Urothelium cell line (cell line): ENCODE measurements at places on chromosomes 2 and 18.

GRCh38 chr2:100292022-100292580, 30.2 kb downstream of the LONRF2 start:
- DNase-seq, result peak; percentile 91

DNA sequence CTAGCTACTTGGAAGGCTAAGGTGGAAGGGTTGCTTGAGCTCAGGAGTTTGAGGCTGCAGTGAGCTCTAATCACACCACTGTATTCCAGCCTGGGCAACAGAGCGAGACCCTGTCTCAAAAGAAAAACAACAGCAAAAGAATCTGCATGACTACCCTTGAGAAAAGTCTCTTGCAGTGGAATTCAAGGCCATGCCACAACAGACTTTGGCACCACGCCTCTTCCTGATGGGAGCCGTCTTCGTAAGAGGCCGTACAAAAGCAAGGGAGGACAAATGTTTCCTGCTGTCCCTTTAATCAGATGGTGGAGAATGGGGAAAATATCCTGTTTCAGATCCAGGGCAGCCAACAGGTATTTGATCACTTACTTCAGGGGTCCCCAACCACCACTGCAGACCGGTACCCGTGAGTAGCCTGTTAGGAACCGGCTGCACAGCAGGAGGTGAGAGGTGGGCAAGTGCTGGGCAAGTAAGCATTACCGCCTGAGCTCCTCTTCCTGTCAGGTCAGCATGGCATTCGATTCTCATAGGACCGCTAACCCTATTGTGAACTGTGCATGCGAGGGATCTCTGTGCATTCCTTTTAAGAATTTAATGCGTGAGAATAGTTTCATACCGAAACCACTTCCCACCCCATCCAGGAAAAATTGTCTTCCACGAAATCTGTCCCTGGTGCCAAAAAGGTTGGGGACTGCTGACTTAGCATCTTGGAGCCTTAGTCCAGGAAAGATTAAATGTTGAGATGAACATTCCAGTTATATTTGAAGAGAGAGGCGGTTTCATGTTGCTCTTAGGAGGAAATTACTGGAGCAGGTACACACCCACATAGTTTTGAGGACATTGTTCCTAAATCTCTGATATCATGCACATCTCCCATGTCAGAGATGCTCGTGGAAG, 94.4 kb upstream of the XPO1 start:
- DNase-seq, result no peak

GRCh38 chr2:28717339-28717758, 34.3 kb upstream of the PPP1CB start:
- DNase-seq, result peak; percentile 89

DNA sequence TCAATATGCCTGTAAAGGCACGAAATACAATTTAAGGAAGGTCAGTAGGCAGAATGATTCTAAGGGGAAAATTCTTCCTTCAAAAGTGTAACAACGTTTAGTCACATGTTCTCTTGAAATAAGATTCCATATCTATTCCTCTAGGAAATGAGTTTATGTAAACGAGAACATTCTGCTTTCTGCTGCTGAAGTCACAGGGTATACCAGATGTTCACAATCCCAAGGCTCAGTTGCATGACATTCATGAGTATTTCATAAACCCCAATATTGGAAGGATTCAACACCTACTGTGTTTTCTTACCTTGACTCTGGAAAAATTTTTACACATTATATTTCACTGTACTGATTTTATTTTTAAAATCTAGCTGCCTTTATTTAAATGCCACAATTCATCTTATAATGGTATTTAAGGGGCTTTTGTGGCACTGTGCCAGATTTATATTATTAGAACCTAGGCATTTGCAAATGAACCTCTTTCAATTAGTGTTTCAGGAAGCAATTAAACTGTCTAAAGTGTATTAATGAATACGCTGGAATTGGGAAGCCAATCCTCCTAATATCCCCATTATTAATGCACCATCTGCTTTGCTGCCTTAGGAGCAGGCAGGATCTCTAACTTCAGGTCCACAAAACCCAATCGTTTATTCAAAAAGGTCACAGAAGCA, 542.6 kb upstream of the KLHL29 start:
- no peak for DNase-seq

GRCh38 chr2:240819126-240819857, 727 bp downstream of the KIF1A start:
- DNase-seq, result no peak

- no peak for DNase-seq
Observed at GRCh38 chr2:53544871-53545558, 222.6 kb upstream of the CHAC2 start.

- DNase-seq, result peak; percentile 86
Observed at GRCh38 chr2:97868986-97869721, 126.6 kb downstream of the TMEM131 start.

DNA sequence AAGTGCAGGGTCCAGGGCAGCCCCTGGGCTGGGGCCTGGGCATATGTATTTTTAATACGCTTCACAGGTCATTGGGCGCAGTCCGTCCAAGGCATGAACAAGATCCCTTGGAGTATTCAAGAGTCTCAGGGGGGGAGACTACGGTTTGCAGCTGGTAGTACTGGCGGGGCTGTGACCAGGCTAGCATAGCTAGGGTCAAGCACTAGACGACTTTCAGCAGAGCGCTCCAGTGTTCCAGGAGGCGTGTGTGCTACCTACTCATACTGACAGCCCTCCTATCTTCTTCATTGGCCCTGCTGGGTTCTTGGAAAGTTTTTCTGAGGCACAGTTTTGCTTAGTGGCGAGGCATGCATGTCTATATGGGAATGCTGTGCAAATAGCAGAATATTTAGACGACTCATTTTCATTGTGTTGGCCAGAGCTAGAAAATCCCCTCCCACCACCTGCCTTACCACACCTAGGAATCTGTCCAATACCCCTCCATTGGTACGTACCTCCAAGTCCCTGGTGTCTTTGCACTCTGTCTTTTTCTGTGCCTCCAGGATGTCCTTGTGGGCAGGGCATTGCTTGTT, 68.2 kb downstream of the GLI2 start:
- DNase-seq, result no peak

- no peak for DNase-seq
Observed at GRCh38 chr2:37819186-37819585, 105.9 kb upstream of the RMDN2 start.

DNA sequence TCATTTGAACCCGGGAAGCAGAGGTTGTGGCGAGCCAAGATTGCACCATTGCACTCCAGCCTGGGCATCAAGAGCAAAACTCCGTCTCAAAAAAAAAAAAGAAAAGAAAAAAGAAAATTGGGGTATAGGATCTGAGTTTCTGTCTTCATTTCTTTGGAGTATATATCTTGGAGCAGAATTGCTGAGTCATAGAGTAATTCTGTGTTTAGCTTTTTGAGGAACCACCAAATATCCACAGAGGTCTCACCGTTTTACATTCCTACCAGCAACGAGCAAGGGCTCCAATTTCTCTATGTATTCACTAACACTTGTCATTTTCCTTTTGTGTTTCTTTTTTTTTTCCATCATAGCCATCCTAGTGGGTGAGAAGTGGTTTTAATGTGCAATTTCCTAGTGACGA, 87.6 kb upstream of the TEX51 start:
- DNase-seq, result no peak

DNA sequence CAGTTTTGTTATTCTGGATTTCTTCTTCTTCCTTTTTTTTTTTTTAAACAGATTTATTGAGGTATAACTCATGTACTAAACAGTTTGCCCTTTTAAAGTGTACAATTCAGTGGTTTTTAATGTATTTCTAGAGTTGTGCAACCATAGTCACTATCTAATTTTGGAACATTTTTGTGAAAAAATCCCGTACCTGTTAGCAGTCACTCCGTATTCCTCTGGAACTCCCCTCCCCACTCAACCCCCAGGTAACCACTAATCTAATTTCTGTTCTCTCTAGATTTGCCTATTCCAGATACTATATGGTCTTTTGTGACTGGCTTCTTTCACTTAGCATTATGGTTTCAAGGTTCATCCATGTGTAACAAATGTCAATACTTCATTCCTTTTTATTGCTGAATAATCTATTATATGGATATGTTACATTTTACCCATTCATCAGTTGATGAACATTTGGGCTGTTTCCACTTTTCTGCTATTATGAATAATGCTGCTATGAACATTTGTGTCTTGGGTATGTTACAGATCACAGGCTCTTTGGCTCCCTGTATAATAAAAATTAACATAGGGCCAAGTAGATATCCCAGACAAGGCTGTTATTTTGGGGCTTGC, 21.9 kb downstream of the EHBP1 start:
- no peak for DNase-seq

DNA sequence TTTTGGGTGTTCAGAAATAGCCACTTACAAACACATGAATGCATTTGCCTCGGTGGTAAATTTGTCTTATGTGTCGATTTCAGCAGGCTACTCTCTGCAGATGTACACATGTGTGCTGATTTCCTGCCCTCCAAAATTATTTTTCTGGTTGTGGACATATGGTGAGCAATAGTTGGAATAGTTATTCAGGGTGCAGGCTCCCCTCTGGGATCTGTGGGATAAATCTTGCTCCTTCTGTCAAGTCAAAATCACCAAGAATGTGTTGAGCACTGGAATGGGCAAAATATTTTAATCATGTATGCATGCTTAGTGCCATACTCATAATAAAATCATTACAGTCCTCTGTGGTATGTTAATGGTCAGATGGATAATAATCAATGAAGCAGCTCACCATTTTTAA, 684.5 kb downstream of the BCL11A start:
- DNase-seq, result no peak

DNA sequence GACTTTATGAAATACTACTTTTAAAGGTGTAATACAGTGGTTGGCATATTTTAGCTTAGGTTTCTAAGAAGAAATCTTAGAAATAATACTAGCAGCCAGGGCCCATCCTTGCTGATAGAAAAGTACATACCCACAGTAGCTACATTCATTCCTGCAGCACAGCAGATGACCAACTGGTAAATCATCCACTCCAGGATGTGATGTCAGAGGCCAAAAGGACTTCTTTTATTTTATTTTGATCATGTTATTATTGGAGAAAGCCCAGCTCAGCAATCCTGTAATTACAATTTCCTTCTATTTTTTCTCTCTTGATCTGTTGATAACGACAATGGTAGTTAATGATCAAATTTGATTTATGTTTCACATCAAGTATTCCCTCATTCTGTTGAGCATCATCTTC, 18.0 kb upstream of the TTN start:
- DNase-seq, result no peak

GRCh38 chr18:40152859-40153258, 1802.2 kb upstream of the PIK3C3 start:
- DNase-seq, result peak; percentile 15

- DNase-seq, result peak; percentile 66
Observed at GRCh38 chr2:11446733-11447248, 19.2 kb downstream of the E2F6 start.

- no peak for DNase-seq
Observed at GRCh38 chr2:156309167-156309566, 23.4 kb downstream of the NR4A2 start.

- DNase-seq, result peak; percentile 5
Observed at GRCh38 chr2:48343571-48344440, 186.1 kb upstream of the STON1 start.

DNA sequence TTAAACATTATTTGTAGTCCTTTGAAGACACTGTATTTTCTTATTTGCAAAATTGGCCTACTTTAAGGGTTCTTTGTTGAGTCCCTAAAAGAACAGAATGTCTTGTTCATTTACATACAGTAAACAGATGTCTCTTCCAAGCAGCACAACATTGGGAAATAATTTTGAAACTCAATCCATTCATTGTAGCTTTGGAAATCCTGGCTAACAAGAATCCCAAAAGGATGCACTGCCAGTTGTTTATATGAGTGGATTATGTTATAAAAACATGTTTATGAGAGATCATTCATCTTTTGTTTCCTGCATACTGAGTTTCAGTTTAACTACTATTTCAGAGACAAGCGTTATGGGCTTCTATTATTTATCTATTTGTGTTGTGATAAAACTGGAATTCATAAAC, 499.3 kb downstream of the PID1 start:
- no peak for DNase-seq

DNA sequence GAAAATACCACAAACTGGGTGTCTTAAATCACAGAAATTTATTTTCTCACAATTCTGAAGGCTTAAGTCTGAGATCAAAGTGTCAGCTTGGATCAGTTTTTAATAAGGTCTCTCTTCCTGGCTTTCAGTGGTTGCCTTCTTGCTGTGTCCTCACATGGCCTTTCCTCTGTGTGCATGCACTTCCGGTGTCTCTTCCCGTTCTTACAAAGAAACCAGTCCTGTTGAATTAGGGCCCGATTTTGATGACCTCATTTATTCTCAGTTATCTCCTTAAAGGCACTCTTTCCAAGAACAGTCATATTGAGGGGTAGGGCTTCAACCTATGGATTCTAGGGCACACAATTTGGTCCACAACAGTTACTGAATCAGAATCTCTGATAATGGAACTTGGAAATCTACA, 5.4 kb upstream of the XIRP2 start:
- DNase-seq, result no peak

GRCh38 chr2:42877511-42877910, 85.1 kb upstream of the HAAO start:
- DNase-seq, result no peak

GRCh38 chr18:48050176-48050575, 119.7 kb upstream of the SMAD2 start:
- no peak for DNase-seq

DNA sequence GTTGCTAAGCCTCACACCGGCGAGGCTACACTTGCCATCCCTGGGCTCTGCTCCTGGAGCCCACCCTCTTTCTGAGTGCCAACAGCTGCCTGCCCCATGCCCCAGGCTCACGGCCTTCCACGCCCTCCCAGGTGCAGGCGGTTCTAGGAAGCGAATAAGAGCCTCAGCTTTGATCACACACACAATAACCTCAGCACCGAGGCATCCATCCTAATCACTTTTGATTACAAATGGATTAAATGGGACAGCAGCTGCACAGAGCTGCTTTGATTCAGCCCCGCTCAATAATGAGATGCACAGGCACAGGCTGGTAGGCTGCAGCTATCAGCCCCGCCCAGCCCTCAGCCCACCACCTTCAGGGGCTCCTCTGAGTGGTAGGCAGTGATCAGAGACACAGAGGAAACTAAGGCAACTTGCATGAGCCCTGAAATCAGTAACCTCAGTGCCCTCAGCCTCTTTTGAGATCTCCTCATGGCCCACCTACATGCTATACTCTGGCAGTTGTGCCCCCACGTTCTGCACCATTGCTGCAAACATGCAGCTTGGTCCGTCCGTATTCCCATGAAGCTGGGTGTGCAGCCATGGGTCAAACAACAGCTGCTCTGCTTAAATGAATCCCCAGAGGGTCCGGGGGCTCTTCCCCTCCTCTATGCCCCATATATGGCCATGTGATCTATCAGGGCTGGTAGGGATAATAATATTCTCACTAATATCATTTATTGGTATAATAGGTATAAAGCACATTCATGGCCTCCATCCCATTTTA, 171.4 kb downstream of the SETBP1 start:
- DNase-seq, result no peak

DNA sequence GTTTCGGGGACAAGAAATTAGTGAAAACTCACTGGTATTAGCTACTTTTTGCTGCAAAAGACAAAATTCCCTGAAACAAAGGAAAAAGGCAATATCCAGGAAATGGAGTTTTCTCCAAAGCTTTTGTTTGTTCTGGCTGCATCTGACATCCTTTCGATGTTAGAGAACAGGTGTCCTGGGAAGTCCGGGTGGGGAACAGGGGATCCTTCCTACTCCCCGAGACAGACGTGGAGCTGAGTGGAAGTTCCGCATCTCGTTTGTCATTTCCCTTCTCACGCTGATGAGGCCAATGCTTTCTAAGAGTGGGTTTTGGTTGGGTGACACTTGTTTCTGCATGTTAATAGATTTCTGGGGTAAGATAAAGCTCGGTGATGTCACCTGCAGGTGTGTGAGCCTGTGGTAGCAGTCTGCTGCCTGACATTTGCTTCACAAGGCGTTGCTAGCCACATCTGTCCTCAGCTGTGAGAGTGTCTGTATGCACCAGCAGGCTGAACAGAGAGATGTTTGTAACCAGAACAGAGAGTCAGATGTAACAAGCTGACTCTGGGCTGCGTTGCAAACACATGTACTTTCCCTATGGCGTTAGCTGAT, 125.9 kb downstream of the ACOXL start:
- no peak for DNase-seq
